ENCODE measurements at places on chromosomes 16 and 17. TPM values are rescaled to one million over a fixed set of nuclear protein-coding genes. Genes with fewer than 3 reads are reported as not detected.

Gene CCL7
- total RNA-seq = not detected

Gene HBA2
- total RNA-seq = not detected

DNA sequence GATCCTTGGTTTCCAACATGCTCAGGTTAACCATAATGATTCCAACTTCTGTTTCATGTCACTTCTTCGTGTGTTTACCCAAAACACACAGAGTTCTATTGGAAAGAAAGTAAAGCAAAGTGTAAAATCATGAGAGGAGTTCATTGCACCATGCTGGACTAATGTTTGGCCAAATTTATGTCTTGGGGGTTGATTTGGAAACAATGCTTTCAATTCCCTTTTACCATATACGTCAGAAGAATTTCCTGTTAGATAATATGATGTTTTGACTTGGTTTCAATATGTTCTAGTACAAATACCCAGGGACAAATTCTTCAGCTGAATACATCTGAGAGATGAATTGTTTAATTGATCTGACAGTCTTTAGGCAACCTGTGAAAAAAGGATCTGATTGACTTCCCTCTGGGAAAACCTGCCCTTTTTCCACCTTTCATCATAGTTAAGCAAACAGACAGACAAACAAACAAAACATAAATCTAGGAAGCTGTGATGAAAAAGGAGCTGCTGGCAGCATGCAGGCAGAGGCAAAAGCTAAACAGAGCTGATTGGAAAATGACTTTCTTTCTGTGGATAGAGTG lies 26.0 kb upstream of the MPHOSPH6 start:
- no peak for DNase-seq

GRCh38 chr17:49969134-49969759 lies at the start of gene DLX4:
TSS of gene DLX4 (plus strand) at chr17:49969190. CDS start at chr17:49969469, 279 bp downstream.
- peak; percentile 37 for DNase-seq

Gene HOXB3
- total RNA-seq = 7.6 TPM

Gene SOX9
- 0.35 TPM for total RNA-seq
